Retinal pigment epithelial cell (primary cell): ENCODE measurements at places on chromosomes 3 and 15.

GRCh38 chr3:135337192-135337591 is 542.1 kb downstream of the EPHB1 start:
- DNase-seq: no peak

DNA sequence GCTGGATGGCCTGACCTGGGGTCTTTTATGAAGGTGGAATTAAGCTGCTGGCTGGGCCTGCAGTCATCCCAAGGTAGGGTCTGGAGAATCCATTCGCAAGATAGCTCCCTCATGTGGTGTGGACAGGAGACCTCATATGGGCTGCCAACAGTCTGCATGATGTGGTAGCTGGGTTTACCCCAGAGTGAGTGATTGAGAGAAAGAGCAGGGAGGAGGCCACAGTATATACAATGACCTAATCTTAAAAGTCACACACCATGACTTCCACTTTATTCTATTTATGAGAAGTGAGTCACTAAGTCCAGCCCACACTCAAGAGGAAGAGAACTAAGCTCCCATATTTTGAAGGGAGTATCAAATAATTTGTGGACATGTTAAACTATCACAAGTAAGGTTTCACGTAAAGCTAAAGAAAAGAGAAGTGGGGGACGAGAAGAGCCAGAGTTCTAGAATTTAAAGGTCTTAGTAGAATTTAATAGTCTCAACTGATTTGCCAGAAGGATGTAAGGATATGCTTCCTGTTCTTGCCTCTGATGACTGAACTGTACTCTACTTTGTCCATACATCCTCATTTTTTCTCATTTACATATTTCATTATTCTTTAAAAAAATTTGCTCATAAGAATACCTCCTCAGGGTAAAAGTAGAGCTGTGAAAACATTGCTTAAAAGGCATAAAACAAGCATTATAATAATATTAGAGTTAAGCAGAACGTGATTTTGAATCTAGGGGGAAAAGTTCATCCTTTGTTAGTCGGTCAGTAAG is 184.4 kb downstream of the PEX5L start:
- no peak for DNase-seq

DNA sequence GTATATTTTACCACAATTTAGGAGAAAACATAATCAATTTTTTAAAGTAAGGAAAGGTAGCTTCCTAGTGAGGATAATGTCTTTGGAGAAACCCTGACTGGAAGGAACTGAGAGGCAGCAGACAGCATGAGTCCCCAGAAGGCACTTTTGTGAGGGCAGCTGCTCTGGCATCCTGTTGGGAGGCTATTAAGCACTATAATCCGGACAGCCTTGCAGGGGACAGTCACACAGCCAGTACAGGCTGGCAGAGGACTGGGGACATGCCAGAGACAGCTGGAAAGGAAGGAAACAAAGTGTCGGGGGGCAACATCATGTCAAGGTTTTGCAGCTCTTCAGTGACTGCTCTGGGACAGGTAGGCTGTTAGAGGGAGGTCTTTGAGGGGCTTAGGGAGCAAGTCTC is 15.7 kb downstream of the ACAN start:
- DNase-seq: no peak

DNA sequence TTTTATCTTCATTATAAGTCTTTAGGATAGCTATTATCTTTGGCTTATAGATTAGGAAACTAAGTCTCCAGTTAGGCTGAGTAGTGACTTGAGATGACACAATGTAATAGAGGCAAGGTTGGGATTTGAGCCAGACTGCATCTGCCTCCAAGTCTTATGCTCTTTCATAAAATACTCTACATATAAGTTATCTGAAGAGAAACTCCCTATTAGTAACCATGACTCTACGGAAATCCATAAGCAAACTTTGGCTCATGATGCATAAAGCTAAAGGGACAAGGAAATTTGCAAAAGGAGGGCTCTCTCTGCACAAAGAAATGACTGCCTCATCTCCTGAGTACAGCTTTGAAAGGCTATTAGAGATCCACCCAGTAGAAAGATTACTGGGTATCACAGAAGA is 77.6 kb upstream of the FRMD4B start:
- no peak for DNase-seq

GRCh38 chr3:99666201-99666600 is 27.8 kb downstream of the COL8A1 start:
- DNase-seq: no peak

DNA sequence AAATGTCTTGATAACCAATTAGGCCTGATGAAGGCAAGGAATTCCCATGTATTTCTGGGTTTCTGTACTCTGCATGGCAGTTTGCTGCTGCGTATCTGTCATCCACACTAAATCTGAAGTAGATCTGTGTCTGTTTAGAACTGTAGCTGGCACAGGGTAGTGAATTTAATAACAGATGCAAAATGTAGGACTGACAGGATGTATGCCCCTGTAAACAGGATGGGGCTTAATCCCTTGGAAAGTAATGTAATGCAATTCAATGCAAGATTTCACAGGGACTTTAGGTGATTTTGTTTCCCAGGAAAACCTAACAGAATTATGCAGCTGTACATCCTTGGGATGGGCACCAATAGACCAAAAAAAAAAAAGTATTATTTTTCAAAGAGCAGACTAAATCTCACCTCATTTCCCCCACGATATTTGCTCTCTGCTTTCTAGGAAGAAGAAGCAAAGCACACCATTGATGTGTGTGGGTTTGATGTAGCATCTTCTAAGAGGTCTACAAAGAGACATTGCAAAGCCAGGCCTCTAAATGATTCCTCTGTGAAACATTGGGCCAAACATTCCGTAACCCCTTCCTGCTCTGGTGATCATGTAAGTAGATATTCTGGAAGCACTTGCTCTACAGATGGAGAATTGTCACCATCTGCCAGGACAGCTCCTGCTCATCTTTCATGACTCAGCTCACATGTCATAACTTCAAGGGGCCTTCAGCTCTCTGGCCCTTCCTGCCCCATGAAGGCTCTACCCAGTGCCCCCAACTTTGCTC is 464.3 kb upstream of the RGMA start:
- DNase-seq: no peak

GRCh38 chr3:42438193-42438592 is 27.8 kb upstream of the LYZL4 start:
- DNase-seq: no peak

GRCh38 chr15:80694611-80695098 is 455 bp upstream of the ABHD17C start:
- DNase-seq: no peak

DNA sequence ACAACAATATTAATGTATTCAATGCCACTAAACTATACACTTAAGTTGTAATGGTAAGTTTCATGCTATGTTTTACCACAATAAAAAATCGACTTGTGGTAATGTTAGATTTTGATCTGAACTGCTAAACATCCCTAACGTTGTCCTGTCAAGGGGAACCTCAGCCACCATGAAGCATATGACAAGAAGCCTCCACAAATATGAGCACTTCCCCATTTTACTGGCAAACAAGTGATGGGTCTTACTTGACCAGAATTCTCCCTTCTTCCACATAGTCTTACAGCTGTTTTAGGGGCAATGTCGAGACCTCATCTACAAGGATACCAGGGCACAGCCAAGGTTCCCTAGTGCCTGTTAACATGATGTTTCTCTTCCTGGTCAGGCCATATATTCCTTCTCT is 124.2 kb upstream of the ABI3BP start:
- no peak for DNase-seq

DNA sequence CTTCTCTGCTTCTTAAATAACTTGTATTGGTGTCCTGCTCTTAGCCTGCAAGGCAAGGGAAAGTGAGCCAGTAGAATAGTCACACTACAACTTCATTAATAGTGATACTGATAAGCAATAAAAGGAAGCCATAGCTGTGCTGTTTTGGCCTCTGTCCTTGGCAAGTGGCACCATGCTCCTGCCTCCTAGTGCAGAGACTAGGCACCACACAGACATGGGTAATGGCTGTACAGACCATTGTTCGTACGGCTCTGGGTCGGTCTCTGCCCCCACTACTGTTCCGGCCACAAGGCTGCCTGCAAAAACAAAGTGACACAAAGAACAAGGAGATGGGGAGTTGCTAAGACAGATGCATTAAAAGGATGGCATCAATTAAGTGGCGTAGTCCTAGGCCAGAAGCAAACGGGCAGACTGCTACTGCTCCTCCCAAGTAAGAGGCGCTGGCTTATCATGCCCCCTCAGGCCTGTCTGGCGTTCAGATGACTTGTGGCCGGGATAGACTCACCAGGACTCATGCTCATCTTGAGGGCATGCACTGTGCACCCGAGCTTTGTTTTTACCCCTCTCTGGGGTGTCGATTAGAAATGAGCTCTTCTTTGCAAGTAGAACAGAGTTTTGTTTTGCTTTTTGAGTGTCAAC is 75.6 kb downstream of the TRAK1 start:
- DNase-seq: no peak

- DNase-seq: no peak
These were observed 41.5 kb downstream of the TLE3 start for GRCh38 chr15:70056091-70056680.

DNA sequence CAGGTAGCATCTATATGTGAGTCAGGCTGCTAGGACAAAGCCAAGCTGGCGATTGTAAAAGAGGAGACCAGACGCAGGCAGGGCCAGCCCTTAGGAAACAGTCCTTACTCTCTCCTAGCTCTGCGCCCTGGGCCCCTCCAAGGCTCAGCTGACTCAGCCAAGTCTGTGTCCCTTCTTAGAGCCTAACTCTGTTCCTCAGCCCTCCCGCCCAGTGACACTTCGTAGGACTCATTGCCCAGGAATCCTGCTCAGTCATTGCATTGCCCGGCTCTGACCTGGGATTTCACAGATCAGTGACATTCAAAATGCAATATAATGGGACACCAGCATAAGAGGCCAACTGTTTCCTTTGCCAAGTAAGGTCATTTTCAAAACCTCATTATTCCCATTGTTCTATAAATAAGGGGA is 244.2 kb downstream of the TLE3 start:
- peak; percentile 86 for DNase-seq
